H9 (cell line): ENCODE measurements at places on chromosomes 11 and 22. TPM values are rescaled to one million over a fixed set of nuclear protein-coding genes. Genes with fewer than 3 reads are reported as not detected.
A peak's percentile ranks its signal among the peaks of the same experiment; 100 is the strongest.

- H3K36me3 ChIP-seq: peaks cover 19% of the 10 kb centered on the region
- no peak overlapping the region for H3K27ac ChIP-seq
- DNase-seq: no peak
- H3K4me1 ChIP-seq: peaks cover 4% of the 10 kb centered on the region; the same call in 1 of the 2 replicates
- no peak overlapping the region for H3K4me3 ChIP-seq
Observed at GRCh38 chr11:19992162-19992561, 168.1 kb downstream of the DBX1 start.

GRCh38 chr22:17672417-17672991 is 33.9 kb downstream of the BCL2L13 start:
- H3K27me3 ChIP-seq: no peaks in the 10 kb centered on the region
- no peak overlapping the region for H3K27ac ChIP-seq
- H3K4me3 ChIP-seq: no peak overlapping the region
- H3K36me3 ChIP-seq: peaks cover 8% of the 10 kb centered on the region; the same call in 1 of the 2 replicates
- no peaks in the 10 kb centered on the region for H3K4me1 ChIP-seq

RBM14 gene
- 164 and 171 TPM in 2 replicates for total RNA-seq

DEPDC7 gene
- 4.4 TPM in 2 replicates for total RNA-seq

TPBGL gene
- total RNA-seq: 0.61 and 0.64 TPM in 2 replicates

DNA sequence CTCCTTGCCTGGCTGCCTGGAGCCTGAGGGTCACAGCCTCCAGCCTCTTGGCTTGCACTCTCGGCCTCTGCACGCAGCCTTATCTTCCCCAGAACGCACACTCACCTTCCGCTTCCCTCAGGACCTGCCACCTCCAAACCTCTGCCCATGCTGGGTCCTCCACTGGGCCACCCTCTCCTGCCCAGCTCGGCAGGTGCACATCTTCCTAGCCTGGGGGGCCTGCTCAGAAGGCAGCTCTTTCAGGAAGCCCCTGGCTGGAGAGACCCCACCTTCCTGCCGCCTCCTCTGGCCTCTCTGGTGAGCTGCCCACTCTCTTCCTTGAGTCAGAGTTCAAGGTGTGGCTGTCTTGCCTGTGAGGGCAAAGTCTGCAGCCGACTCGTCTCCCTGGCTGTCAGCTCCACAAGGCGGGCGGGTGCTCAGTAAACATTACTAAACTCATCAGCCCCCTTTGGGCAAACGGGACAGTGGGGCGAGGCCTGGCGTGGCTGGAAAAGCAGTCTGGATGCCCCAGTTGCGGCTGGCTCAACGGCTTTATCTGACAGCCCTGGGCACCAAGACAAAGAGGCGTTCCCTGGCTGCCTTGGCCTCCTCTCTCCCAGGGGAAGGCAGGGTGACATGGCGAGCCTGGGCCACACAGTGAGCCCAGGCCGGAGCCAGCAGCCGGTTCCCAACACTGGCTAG is 1.7 kb upstream of the LINC01488 start:
- no peak overlapping the region; the same call in 2 of the 3 replicates for H3K4me3 ChIP-seq
- H3K27ac ChIP-seq: no peak overlapping the region
- no peaks in the 10 kb centered on the region for H3K27me3 ChIP-seq

- no peaks in the 10 kb centered on the region for H3K4me1 ChIP-seq
- H3K27ac ChIP-seq: no peak overlapping the region
- H3K27me3 ChIP-seq: no peaks in the 10 kb centered on the region
Observed at GRCh38 chr11:28232649-28233048, 124.5 kb downstream of the METTL15 start.

APOBEC3B gene
- 28.1 and 29.0 TPM in 2 replicates for total RNA-seq

GRCh38 chr22:33723915-33724314 is 196.4 kb downstream of the LARGE1 start:
- no peaks in the 10 kb centered on the region for H3K27me3 ChIP-seq
- DNase-seq: no peak
- H3K4me3 ChIP-seq: no peak overlapping the region
- H3K36me3 ChIP-seq: peaks cover 12% of the 10 kb centered on the region

DNA sequence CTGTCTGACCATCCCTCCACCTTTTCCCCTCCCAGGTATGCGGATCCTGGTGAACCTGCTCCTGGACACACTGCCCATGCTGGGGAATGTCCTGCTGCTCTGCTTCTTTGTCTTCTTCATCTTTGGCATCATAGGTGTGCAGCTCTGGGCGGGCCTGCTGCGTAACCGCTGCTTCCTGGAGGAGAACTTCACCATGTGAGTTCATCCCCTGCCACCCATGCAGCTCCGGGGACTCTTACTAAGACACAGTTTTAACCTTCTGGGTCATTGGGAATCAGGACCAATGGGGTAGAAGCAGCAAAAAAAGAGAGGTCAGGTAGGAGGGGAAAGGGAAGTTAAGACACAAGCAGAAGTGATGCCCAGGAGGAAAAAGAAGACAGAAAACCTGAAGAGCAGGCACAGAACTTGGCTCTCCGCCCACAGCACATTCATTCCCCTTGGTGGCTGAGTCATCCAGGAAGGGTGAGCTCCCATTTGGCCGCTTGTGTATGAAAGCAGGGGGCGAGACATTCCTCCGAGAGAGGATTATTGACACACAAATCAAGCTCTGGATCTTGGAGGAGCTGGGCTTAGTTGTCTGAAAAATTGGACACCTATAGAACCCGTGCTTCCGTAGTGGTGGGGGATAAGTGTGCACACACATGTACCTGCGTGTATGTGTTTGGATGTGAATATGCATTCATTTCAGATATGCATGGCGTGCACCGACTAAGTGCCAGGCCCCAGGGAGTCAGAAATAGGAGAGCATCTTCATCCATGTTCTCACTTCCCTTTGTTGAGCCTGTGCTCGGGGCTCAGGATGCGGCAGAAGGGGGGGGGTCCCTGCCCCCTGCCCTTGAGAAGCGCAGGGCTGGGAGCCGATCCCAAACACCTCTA is 64.2 kb downstream of the CACNA1I start:
- H3K27ac ChIP-seq: no peak overlapping the region
- no peak for DNase-seq
- H3K4me1 ChIP-seq: no peaks in the 10 kb centered on the region
- H3K27me3 ChIP-seq: no peaks in the 10 kb centered on the region
- H3K4me3 ChIP-seq: no peak overlapping the region
- H3K36me3 ChIP-seq: no peaks in the 10 kb centered on the region

DNA sequence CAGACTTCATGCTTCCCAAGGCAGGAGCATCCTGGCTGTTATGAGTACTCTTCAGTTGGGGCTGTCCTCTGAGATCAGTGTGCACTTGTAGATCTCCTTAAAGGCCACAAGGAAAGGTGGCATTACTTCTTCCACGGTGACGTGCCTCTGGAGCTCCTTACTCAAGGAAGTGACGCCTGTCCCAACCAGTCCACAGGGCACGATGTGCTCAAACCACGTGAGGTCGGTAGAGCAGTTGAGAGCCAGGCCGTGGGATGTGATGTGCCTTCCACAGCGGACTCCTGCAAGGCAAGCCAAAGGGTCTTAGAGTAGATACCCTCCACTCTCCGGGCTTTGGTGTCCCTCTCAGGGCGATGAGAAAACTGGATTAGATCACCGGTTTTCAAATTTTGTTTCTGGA is 1.4 kb downstream of the LIPT2 start:
- no peaks in the 10 kb centered on the region; the same call in 1 of the 2 replicates for H3K4me1 ChIP-seq
- DNase-seq: no peak
- H3K4me3 ChIP-seq: peak overlapping the region; percentile 77

CHORDC1 gene
- total RNA-seq: 76.6 and 77.7 TPM in 2 replicates

SAA1 gene
- total RNA-seq: not detected in 2 replicates

- H3K4me1 ChIP-seq: peaks cover 4% of the 10 kb centered on the region; the same call in 1 of the 2 replicates
- H3K27ac ChIP-seq: no peak overlapping the region
- no peaks in the 10 kb centered on the region for H3K27me3 ChIP-seq
- peak overlapping the region; percentile 82 for H3K4me3 ChIP-seq
- H3K36me3 ChIP-seq: peaks cover 30% of the 10 kb centered on the region
Observed at GRCh38 chr11:71452199-71453036, 585 bp upstream of the NADSYN1 start.

DNA sequence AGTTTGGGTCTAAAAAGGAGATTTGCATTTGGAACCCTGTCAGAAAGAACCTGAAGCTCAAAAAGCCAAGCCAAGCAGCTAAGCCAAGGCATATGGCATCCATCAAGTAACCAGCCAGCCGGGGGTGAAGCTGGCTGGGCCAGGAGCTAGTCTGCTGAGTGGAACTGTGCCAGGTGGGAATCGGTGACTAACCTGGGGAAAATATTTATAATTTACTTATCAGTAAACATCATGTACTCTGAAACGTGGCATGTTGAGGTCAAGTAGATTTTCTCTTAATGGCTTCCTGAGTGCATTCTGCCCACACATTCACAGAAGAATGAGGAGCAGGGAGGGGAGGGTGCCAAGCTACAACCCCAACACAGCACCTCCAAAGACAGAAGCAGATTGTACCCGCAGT is 70.5 kb upstream of the SESN3 start:
- H3K36me3 ChIP-seq: no peaks in the 10 kb centered on the region
- H3K4me3 ChIP-seq: no peak overlapping the region
- no peak for DNase-seq
- no peak overlapping the region for H3K27ac ChIP-seq
- H3K27me3 ChIP-seq: no peaks in the 10 kb centered on the region

MPZL2 gene
- total RNA-seq: 0.26 and 0.55 TPM in 2 replicates

DNA sequence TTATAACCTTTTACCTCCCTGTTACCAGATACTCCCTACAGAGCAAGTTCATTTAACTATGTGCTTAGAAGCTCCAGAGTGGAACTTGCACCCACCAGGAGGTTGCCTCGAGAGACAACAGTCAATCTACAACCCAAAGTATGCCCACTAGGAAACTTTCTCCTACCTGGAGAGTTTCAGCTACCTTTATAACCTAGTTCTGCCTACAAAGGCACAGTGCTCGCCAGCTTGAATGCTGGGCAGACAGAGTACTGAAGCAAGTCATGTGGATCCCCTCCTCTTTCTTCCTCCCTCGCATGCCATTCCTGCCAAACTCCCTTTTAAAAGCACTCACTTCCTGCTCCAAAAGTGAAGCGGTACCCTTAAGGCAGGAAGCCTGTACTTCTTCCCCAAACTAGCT is 258.9 kb downstream of the SWAP70 start:
- H3K4me3 ChIP-seq: peak overlapping the region; percentile 3
- H3K4me1 ChIP-seq: no peaks in the 10 kb centered on the region; the same call in 1 of the 2 replicates
- H3K36me3 ChIP-seq: peaks cover 4% of the 10 kb centered on the region; the same call in 1 of the 2 replicates
- peak overlapping the region; percentile 100 for H3K27ac ChIP-seq
- H3K27me3 ChIP-seq: no peaks in the 10 kb centered on the region

- H3K27me3 ChIP-seq: no peaks in the 10 kb centered on the region; the same call in 1 of the 2 replicates
- H3K27ac ChIP-seq: no peak overlapping the region
- no peak for DNase-seq
- H3K4me3 ChIP-seq: no peak overlapping the region
- H3K4me1 ChIP-seq: peaks cover 3% of the 10 kb centered on the region
- no peaks in the 10 kb centered on the region for H3K36me3 ChIP-seq
Observed at GRCh38 chr22:40651057-40651456, 14.5 kb upstream of the MRTFA start.

- no peaks in the 10 kb centered on the region for H3K4me1 ChIP-seq
- H3K36me3 ChIP-seq: peaks cover 4% of the 10 kb centered on the region; the same call in 1 of the 2 replicates
- DNase-seq: no peak
- H3K27me3 ChIP-seq: no peaks in the 10 kb centered on the region
- H3K4me3 ChIP-seq: no peak overlapping the region
Observed at GRCh38 chr11:59403546-59403945, 22.7 kb downstream of the OR5A2 start.

DNA sequence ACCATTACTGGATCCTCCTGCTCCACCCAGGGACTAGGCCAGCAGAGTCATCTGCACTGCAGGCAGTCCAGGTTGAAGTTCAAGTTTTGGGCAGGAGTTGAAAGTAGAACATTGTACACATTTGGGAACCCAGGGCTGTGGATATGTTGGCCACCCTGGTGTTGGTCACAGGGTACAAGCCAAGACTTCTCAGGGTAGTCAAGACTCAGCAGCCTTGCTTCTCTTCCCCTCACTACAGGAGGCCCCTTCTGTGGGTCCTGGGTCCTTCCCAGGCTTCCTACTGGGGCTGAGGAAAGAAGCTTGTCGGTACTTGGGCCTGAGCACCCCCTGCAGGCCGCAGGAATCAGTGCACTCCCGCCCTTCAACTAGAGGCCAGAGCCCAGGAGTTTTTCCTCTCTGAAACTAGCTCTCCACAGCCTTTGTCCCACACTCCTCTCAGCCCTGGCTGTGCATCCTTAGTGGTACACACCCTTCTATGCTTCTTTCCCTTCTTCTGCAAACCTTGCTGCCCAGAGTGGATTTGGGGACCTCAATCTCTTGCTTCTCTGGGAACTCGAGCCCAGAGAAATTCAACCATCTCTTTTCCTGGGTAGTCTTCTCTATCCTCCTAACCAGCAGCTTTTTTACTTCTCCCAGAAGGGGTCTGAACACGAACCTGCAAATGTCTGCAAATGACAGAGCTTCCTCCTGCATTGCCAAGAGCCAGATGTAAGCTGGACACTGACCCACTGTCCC is 2.6 kb upstream of the HPX start:
- H3K27ac ChIP-seq: no peak overlapping the region
- H3K4me1 ChIP-seq: no peaks in the 10 kb centered on the region
- no peaks in the 10 kb centered on the region for H3K27me3 ChIP-seq

MRPL11 gene
- 105 and 106 TPM in 2 replicates for total RNA-seq

- no peaks in the 10 kb centered on the region for H3K36me3 ChIP-seq
- H3K4me3 ChIP-seq: no peak overlapping the region
- DNase-seq: no peak
- H3K27ac ChIP-seq: no peak overlapping the region
Observed at GRCh38 chr11:72578566-72578965, 95.7 kb downstream of the PDE2A start.

DNA sequence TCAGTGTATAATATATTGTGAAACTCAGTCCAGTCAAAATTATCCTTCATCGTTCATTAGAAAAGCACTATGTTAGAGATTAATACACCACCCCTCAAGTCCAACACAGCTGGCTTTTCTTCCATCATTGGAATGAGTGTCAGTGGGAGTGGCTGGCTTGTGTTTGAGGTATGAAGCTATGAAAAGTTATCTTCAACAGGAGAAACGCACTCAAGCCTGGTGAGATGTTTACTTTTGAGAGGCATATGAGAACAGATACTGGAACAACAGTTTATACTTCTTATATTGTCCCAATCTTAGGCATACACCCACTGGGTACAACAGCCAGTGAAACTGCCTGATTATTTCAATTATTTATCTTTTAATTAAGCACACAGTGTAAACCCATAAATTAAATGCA is 34.3 kb downstream of the PLEKHB1 start:
- H3K4me3 ChIP-seq: no peak overlapping the region
- no peaks in the 10 kb centered on the region for H3K4me1 ChIP-seq
- no peak overlapping the region for H3K27ac ChIP-seq
- no peaks in the 10 kb centered on the region for H3K27me3 ChIP-seq

DNA sequence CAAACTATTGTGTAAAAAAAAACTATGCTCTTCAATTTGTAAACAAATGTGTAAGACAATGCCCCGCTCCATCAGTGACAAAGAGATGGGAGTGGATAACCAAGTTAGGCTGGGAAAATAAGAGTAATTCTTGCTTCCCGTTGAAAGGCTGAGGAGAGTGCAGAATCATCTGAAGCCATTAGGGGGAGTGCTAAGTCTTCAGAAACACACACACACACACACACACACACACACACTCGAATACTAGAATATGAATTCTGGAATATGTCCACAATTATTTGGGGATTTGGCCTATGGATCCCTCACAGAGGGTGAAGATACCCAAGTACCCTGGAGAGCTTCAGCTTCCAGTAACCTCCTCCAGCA is 27.8 kb upstream of the ROBO3 start:
- peaks cover 48% of the 10 kb centered on the region for H3K27me3 ChIP-seq
- no peaks in the 10 kb centered on the region for H3K36me3 ChIP-seq
- no peaks in the 10 kb centered on the region for H3K4me1 ChIP-seq
- H3K4me3 ChIP-seq: peak overlapping the region; percentile 43; the same call in 2 of the 3 replicates
- peak; percentile 46 for DNase-seq
